ENCODE measurements at places on chromosomes 5 and 9. TPM values are rescaled to one million over a fixed set of nuclear protein-coding genes. Genes with fewer than 3 reads are reported as not detected.

FBLL1 gene
- total RNA-seq: 1.6 TPM

ZER1 gene
- total RNA-seq: 31.2 TPM

ANKRD34B gene
- not detected for total RNA-seq

SPINK4 gene
- total RNA-seq: not detected
